Stimulated activated CD8-positive, alpha-beta memory T cell treated with anti-CD3 and anti-CD28 coated beads, Interleukin-15, amount 100 ng/mL, for 4 hours (primary cell): ENCODE measurements at places on chromosomes 11 and 22.

DNA sequence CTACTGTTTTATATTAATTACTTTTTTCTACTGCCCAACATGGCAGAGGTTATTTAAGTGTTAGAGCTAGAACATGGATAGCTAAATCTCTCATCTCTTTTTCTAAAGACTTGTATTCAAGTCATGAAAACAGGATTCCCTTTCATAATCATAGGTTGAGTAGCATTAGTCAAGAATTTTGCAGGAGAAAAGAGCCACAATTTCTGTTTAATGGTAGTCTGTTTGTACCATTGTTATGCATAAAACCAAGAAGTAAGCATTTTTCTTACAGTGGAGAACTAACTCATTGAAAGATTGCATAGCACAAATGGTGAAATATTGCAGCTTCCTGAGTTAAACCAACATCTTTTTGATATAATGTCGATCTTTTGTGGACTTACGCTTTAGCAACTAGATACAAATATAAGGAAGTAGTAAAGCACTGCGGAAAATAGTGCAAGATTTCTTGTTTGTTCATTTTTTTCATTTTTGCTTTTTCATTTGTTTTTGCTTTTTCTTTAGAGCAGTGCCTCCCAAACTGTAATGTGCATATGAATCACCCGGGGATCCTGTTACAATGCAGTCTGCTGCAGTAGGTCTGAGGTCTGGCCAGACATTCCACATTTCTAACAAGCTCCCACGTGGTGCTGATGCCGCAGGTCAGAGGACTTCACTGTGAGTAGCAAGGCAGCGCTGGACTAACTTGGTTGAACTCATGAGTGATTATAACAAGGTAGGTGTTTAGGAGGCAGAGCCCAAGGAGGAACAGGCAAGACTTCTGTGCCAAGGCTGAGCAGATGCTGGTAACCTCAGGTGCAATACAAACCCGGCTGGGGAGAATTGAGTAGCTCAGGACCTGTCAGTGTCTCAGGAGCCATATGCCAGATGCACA, 4.6 kb downstream of the ETS1 start:
- no peak for DNase-seq

GRCh38 chr11:4464216-4465159, 15.4 kb downstream of the OR52K2 start:
- no peak for DNase-seq

DNA sequence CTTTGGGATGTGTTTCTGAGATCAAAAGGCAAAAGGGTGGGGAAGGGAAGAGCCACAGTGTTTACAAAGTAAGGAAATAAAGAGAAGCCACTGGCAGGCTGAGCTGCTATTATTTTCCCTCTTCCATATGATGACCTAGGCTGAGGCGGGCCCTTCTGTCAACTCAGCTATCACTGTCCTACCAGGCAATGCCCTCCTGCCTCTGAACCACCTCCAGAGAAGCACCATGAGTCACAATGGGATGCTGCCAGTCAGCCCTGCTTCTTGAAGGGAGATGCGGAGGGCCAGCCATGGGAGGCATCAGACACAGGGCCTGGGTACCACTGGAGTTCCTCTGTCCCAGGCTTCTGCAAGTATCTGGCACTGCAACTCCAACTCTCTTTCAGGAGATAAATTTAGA, 107.9 kb upstream of the BID start:
- no peak for DNase-seq

DNA sequence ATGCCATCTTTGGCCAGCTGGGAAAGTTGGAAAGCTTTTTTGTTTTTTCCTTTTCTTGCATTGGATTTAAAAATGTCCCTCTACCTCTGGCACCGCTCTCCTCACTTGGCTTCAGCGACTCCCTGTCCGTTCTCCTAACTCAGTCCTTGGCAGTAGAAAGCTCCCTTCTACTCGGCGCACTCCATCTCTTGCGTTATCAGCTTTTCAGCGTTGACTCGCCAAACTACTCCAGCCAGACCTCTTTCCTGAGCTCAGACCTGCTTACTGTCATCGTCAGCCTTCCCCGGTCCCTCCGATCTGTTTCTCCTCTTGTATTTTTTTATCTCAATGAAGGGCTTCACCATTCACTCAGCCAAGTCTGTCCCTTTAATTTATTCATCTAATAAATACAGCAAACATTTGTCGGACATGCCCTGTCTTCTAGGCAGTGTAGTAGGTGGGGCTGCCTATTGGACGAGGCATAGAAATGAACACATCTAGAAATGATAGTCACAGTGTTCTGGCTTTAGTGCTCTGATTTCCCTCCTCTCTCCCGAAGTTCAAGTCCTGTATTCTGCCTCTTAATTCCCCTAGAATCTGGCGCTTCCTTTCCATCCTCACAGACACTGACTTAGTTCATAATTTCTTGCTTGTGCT, 839 bp downstream of the CEP164 start:
- DNase-seq: no peak

GRCh38 chr11:71222318-71223080, 29.9 kb downstream of the SHANK2 start:
- DNase-seq: no peak

GRCh38 chr11:121801394-121801748, 314.6 kb downstream of the BLID start:
- DNase-seq: no peak

DNA sequence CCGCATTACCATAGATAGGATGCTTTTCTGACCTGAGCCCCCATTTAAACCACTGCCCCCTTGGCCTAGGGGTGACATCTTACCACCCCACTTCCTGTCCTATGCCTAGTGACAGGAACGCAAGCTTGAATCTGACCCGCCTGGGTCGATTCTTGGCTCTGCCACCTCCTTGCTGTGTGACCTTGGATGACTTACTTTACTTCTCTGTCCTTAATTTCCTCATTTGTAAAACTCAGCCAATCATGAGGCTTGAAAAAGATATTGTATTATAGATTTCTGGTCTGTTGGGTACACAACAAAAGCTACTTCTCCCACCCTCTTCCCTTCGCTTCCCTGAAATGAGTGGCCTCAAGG, 39.2 kb upstream of the CDON start:
- DNase-seq: no peak

DNA sequence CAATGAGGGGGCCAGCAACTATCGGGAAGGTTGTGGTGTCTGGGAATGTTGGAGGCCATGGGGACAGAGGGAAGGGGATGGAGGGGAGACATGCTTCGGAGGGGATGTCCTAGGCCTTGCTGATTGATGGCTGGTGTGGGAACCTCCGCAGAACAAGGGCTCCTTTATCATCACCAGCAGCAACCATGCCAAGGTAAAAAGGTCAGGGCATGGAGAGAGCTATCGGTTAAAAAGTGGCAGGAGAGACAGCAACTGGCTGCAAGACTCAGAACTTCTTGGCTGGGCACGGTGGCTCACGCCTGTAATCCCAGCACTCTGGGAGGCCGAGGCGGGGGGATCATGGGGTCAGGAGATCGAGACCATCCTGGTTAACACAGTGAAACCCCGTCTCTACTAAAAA, 3.0 kb downstream of the GSTT4 start:
- no peak for DNase-seq

GRCh38 chr11:2426826-2427521, 17.3 kb downstream of the TRPM5 start:
- no peak for DNase-seq

DNA sequence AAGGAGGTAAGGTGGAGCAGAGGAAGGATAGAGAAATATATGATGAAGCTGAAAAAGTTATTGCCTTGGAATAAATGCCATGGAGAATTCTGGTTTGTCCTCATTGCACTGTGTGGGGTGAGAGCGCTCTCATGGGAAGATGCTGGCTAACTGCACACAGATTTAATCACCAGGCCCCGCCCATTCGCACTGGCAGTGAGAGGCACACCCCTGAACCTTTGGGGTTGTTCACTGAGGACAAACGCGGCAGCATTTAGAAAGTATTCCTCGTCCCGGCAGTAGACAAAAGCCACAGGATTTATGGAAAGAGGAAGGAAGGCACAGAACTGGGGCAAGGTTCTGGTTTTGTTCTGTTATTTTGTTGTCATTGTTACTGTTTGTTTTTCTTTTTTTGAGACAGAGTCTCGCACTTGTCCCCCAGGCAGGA, 70.2 kb downstream of the MED15 start:
- DNase-seq: no peak

DNA sequence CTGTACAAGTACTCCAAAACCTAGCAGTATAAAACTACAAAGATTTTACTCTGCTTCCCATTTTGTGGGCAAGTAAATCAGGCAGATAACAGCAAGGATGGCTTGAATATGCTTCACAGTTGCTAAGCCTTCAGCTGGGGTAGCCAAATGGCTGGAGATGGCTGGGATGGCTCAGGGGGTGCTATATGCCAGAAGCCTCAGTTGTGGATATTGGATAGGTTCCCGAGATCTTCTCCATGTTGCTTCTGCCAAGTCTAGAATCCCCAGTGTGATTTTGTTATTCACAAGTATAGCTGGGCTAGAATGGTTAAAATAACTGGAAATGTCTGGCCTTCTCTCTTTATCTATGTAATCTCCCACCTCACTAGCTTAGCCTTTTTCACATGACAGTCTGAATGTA, 472.3 kb upstream of the ARHGAP42 start:
- DNase-seq: no peak

DNA sequence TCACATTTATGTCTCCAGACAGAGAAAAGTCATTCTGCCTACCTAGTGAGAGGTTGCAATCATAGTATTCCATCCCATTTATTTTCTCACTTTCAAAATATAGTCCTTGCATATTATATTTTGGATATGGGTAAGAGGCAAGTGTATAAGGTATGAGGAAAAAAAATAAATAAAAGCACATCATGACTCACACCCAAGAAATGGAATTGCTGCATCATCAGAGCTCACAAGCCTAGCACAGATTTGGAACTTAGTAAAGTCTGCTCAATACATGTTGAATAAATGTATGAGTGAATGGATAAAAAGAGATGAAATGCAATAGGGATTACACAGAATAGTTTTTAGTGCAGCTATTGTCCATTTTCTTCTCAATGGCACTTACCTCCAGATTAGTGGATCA, 2.5 kb upstream of the OR51G1 start:
- DNase-seq: no peak

DNA sequence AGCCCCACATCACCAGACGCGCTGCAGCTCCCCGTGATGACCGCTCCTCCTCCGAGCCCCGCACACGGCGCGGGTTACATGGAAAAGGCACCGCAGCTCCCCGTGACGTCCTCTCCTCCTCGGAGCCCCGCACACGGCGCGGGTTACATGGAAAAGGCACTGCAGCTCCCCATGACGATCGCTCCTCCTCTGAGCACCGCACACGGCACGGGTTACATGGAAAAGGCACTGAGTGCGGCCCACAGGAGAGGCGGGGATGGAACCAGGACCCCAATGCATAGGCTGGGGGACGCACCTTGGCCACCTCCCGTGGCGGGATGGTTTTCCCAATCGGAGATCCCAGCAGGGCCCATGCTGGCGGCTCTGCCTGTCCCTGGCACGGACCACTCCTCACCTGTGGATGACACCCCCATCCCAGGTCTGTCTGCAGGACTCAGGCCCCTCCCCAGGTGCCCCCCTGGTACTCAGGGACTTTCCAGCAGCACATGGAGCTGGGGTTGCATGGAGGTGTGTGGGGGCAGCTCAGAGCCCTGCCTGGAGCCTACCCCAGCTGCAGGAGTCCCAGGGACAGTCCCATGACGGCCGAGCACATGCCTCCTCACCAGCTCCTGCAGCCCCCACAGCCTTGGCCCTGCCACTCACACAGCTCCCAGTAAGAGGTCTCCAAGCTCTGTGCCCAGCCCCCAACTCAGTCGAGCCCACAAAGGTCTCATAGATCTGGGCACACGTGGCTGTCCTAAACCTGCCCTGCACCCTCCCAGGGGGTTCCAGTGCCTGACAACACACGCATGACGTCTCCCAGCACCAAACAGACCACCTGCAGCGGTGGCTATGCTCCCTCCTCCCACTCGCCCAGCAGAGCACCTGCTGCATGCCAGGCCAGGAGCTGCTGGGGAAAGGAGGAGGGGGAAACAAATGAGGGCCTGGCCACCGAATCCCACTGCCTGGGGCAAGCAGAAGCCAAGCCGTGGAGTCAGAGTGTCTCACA, 166.6 kb downstream of the BRD1 start:
- no peak for DNase-seq

DNA sequence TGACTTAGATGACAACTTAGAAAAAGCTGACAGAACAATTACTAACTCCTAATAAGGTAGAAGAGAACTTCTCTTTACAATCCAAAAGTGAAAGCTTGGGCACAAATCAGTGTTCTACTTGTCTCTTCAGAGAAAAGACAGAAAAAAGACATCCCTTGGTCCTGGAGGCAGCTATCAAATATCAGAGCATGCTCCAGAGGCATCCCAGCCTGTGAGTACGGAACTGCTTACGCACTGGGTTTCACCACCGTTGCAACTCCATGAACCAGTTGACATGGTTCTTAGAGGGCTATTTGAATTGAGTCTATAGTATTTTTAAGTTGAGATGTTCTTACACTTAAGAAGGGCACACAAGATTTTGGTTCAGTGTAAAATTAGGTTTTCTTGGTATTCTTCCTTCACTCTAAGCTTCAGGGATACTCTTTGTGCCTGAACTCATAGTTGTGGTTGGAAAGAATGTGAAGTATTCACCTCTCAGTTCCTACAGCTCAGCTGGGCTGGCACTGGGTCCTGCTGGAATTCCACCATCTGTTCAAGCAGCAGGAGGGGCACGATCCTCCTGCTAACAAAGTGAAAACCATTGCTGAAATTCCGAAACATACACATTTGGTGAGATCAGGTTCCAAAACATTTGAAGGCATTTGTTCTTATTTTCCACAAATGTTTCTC, 6.3 kb downstream of the AKIP1 start:
- no peak for DNase-seq

- no peak for DNase-seq
Observed at GRCh38 chr11:67213178-67213621, 53.1 kb upstream of the GRK2 start.

- no peak for DNase-seq
Observed at GRCh38 chr11:107157809-107158187, 139.5 kb upstream of the GUCY1A2 start.

GRCh38 chr11:119993722-119994121, 144.2 kb downstream of the TRIM29 start:
- no peak for DNase-seq

DNA sequence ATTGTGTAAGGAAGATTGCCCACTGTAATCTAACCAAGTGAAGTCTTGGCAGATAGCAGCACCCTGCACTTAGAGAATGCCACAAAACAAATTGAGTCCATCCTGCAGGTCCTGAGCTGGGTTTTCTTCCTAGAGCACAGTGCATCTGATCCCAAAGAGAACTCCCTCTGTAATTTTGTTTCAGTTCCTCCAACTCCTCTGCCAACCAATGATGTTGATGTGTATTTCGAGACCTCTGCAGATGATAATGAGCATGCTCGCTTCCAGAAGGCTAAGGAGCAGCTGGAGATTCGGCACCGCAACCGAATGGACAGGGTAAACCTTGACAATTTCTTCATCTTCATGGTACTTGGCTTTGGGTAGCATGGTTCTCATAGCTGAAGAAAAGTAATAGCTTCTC, 33.1 kb upstream of the ST14 start:
- DNase-seq: no peak
